ENCODE measurements at places on chromosomes 6 and 20.
A peak's percentile ranks its signal among the peaks of the same experiment; 100 is the strongest.

- DNase-seq, result no peak
Measured at GRCh38 chr6:139115989-139116758, 18.7 kb upstream of the HECA start.

DNA sequence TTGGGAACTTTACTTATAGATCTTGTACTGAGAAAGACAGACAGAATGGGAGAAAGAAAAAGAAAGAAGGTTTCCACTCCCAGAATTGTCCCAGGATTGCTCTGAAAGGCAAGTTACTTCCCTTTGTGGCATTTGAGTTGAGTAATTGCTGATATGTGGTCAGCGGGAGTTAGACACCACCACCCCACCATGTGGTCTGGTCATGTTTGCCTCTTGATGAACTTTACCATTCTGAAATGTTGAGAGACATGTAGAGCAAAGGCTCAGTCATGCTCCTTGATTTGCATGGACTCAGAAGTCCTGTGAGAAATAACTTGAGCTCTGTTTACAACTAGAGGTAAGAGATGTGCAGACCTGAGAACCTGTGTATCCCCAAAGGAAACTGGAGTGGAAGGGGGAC lies 17.1 kb downstream of the TCF21 start:
- no peak for DNase-seq

- peak; percentile 49 for DNase-seq
Measured at GRCh38 chr6:1917626-1918371, 308.1 kb downstream of the FOXC1 start.

DNA sequence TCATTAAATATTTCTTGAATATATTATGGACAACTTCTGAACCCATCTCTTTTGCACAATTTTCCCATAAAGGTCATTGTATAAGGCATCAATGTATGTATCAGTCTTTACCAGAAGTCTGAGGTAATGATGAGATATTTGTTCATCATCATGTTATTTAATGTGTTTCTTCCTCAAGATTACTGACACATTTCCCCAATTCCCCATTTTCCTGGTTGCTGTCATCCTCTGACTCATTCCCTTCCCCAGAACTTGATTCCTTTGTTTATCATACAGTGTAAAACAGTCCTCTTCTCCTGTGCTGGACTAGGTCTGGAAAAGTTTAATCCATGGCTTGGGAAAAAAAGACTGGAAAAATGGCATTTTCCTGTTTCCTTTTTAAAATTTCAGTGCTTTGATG lies 107.9 kb upstream of the FLRT3 start:
- DNase-seq, result peak; percentile 54

All from AG08395 (cell line).